Suppressor macrophage (primary cell): ENCODE measurements at places on chromosomes 12 and 14.

DNA sequence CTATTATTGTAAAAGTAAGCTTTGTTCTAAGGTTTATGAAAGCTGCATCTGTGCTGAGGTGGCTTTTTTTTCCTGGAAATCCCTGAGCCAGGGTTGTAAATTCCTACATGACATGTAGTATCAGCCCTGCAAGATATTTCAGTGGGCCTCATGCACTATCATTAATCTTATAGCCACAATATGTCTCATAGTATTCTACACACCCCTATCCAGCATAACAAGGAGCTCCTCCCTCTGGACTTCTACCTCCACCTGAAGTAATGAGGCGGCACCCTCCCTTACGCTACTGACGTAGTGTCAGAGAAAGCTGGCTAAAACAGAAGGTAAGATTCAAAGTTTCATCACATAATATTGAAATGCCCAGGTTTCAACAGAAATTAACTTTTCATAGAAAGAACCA lies 35.5 kb downstream of the SLC5A8 start:
- no peak for DNase-seq

GRCh38 chr14:69542311-69542710 lies 32.4 kb downstream of the CCDC177 start:
- no peak for DNase-seq

GRCh38 chr14:46352844-46353243 lies 298.7 kb downstream of the RPL10L start:
- no peak for DNase-seq

DNA sequence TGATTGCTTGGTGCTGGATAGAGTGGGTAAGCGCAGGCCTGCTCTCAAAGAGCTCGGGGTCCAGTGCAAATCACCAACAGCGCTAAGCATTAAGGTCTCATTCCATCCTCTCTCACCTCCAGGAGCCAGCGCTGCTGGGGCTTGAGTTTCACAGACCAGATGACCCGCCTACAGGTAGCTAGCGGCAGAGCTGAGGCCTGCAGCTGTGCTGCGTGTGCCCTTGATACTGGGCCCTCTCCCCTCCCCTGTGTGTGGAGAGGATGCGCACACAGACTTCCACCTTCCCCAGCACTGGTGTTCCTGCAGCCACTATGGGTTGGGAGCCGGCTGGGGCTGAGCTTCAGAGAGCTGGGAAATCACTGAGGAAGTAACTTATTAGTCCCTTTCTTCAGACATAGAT lies 149.9 kb downstream of the CALM1 start:
- DNase-seq = no peak

DNA sequence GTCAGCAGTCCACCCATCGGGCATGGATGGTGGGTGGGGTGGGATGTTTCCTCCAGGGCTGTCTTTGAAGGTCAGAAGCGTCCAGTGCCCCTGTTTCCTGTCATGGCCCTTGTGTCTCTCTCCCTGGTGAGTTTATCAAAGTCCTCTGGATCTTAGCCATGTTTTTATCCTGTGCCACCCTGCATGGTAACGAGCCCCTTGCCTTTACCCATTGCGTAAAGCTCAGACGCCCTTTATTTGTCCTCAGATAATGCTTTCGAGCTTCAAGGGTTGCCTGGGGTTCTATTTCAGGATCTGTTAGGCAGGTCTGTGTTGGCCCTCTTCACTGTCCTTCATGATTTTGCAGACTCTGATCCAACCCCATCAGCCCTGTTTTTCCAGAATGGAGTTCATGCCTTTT lies 172.9 kb downstream of the TSPAN9 start:
- no peak for DNase-seq

DNA sequence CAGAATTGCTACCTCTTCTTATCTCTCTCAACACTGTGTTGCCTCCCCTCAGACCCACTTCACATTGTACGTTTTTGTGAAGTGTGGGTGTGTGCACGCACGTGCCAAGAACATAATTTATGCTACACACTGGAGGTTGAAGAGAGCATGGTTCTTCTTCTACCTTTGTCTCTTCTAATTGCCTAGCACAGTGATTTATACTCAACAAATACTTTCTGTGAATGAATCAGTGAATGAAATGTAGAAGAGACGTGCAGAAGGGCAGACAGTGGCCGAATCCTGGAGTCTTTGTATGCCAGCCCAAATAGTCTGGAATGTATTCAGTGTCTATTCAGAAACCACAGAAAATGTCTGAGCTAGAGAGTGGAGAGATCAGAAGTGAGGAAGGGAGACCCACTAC lies 4.6 kb upstream of the SAMD4A start:
- DNase-seq = no peak

DNA sequence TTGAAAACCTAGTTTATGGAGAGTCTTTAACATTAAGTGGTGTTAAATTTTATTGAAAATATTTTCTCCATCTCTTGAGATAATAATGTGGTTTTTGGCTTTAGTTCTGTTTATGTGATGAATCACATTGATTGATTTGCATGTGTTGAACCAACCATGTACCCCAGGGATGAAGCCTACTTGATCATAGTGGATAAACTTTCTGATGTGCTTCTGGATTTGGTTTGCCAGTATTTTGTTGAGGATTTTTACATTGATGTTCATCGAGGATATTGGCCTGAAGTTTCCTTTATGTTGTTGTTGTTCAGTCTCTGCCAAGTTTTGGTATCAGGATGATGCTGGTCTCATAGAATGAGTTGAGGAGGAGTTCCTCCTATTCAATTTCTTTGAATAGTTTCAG lies 222.6 kb downstream of the ADAMTS20 start:
- DNase-seq = no peak

GRCh38 chr12:26028953-26029735 lies 70.7 kb downstream of the RASSF8 start:
- peak; percentile 62 for DNase-seq

DNA sequence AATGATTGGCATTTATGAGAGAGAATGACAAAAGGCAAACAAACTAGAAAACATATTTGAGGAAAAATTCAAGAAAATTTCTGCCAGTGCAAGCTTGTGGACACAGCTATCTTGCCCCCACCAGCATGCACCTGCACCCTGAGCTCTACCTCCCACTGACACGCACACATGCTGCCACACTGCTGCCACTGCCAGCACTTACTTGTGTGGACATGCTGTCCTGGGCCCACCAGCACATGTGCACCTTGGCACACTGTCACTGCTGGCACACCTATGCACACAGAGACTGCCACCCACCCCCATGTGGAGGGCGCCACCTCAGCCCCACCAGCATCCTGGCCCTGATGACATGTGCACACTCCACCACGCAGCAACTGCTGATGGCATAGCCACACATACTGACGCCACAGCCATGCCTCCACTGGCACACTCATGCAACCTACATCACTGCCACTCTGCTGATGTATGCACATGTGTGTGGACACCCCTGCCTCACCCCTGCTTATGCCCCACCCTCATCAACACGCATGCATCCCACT lies 475.0 kb downstream of the SOX5 start:
- DNase-seq = no peak

DNA sequence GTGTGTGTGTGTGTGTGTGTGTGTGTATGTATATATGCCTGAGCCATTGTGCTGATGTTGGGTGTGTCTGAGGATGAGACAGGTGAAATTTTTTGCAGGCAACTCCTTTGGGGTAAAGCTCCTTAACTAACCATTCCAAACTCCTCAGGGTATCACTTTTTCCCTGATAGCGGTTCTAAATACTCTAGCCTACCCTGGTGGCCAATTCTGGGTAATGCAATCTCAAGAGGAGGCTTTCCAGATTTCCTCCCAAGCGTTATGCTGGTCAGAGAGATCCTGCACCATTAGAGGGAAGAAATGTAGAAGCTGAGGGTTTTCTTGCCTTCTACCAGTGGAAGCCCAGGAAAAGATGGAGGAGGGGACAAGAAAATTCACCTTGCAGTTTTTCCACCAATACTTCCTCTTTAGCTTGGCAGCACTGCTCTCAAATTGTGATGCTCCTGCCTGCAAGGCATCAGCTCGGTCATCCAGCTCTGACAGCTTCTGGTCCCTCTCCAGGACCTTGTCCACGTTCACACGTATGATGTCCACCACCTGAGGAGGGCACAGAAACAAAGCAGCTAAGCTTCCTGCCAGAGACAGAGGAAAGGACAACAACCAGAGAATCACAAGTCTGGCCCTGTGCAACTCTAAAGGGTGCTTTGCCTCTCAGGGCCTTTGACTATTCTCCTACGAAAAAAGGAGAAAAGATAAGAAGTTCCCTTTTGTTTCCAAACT lies 4.9 kb downstream of the VAMP1 start:
- peak; percentile 77 for DNase-seq

- DNase-seq = no peak
Observed at GRCh38 chr12:57890191-57891115, 43.9 kb upstream of the CTDSP2 start.

DNA sequence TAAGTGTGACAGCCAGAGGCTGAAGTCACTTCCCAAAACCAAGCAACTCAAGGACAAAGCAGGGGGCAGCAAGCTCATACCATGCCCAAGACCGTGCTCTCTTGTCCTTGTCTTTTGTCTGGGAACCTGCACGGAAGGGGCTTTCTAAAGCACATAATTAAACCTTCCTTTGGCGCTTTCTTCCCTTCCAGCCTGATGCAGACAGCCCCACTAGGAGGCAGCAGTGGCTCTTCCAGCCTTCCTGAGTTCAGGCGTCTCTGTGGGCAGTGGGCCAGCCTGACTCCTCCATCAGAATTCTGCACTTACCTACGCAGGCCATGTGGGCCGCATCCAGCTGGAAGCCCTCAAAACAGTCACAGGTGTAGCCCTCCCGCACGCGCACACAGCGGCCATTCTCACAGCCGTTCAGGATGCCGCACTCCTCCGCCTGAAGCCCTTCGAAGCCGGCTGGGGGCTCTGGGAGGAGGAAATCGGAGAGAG lies 7.6 kb downstream of the ISCA2 start:
- DNase-seq = no peak

GRCh38 chr12:27277846-27278260 lies 33.8 kb downstream of the STK38L start:
- peak; percentile 17 for DNase-seq

GRCh38 chr12:120015313-120015712 lies 26.3 kb downstream of the BICDL1 start:
- DNase-seq = no peak

DNA sequence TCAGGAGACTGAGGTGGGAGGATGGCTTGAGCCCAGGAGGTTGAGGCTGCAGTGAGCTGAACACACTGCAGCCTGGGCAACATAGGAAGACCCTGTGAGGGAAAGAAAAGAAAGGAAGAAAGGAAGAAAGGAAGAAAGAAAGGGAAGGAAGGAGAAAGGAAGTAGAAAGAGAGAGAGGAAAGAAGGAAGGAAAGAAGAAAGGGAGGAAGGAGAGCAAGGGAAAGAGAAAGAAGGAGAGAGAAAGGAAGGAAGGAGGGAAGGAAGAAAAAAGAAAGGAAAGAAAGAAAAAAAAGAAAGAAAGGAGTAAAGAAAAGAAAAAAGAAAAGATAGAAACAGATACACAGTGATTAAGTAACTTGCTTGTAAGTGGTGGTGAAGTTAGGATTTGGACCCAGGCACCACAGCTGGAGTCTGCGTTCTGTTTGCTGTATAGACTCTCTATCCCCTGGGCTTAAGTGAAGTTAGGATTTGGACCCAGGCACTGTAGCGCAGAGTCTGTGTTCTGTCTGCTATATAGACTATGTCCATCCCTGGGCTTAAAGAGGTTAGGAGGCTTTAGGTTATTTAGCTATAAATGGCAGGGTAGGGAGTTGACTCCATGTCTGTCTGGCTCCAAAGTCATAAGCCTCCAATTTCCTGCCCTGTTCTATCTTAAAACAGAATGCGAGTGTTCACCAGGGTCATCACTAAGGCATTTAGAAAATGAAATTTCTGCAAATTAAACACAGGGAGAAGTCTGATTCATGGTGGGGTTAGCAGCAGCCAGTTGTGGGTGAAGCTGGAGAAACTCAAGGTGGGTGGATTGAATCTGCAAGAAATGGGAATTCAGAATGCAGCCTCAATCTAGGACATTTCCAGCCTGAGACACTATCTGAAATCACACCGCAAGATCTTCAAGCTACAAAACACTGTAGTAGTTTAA lies 13.3 kb upstream of the C12orf75 start:
- DNase-seq = no peak

- no peak for DNase-seq
Observed at GRCh38 chr12:92278378-92278828, 132.8 kb upstream of the BTG1 start.

DNA sequence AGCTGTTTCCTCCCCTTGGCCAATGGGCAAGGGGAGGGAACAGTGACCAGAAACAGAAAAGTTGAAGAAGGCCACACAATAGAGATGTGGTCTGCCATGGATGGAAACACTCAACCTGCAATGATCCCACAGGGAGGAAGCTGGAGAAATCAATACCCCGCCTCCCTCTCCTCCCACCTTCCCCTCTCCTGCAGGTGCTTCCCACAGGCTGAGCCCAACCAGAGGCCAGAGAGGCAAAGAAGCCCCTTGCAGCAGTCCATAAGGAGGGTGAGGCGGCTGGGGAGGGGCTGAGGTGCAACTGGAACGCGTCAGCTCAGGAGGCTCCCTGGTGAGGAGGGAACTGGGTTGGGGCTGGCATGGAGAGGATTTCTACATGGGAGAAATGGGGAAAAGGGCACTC lies 84.0 kb downstream of the RNF34 start:
- no peak for DNase-seq

DNA sequence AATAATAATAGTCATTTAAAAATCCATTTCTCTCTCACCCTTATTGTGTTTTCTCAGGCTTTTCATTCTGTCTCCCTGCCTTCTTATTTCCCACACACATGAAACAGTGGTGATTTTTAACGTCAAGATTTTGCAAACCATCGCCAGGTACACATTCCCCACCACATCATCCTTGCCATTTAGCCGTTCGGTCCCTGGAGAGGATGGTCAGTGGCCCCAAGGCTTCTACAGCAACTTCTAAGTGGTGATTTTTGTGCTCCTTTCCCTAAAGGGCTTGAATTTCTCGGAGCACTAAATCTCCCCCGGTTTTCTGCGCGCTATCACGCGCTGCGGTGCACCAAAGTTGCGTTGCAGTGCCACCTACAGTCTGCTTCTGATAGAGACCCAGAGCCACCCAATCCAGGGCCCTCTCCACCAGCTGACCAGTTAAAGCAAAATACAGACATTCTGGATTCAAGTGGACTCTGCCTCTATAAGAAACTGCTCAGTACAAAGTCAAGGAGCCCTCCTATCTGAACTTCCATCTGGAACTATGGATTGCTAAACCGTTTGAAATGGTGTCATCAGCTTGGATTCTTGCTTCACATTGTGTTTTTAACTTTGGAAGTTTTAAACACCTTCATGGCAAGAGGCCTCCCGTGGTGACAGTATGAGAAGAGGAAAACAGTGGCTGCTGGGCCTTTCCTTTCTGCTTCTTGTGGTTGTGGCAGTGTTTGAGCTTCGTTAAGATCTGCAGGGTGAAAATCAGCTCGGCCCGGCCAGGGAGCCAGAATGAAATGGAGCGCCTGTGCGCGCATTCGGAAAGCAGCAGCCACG lies 234.0 kb downstream of the SPTSSA start:
- DNase-seq = peak; percentile 78

GRCh38 chr12:64181430-64182291 lies 40.4 kb downstream of the KICS2 start:
- DNase-seq = peak; percentile 51
